ENCODE measurements at places on chromosomes 4 and X. TPM values are rescaled to one million over a fixed set of nuclear protein-coding genes. Genes with fewer than 3 reads are reported as not detected.

SOD3 gene
- total RNA-seq = not detected

ANKRD37 gene
- total RNA-seq = 3.4 TPM

EPGN gene
- 0.29 TPM for total RNA-seq

CCNB3 gene
- total RNA-seq = 0.19 TPM

SETD7 gene
- total RNA-seq = 78.1 TPM

CTAG1A gene
- total RNA-seq = not detected

POU3F4 gene
- not detected for total RNA-seq

ZNF157 gene
- not detected for total RNA-seq

SLC4A4 gene
- total RNA-seq = 0.19 TPM

TKTL2 gene
- not detected for total RNA-seq

RHOXF2 gene
- not detected for total RNA-seq

GPM6B gene
- 0.33 TPM for total RNA-seq

TLR1 gene
- 4.6 TPM for total RNA-seq

TMEM33 gene
- 79.8 TPM for total RNA-seq

HCCS gene
- total RNA-seq = 22.9 TPM

NHS gene
- total RNA-seq = 0.67 TPM

IBSP gene
- total RNA-seq = not detected

RHOXF2B gene
- not detected for total RNA-seq

PGAM4 gene
- total RNA-seq = not detected

CITED1 gene
- total RNA-seq = not detected

ADGRG2 gene
- total RNA-seq = not detected

FAM9A gene
- not detected for total RNA-seq

PGRMC1 gene
- total RNA-seq = 93.8 TPM

TMA16 gene
- 36.5 TPM for total RNA-seq

SHROOM2 gene
- 17.0 TPM for total RNA-seq

P2RY4 gene
- 0.10 TPM for total RNA-seq

IGSF1 gene
- total RNA-seq = not detected

PLAC8 gene
- 2.5 TPM for total RNA-seq

FMR1NB gene
- total RNA-seq = not detected

SPANXA1 gene
- total RNA-seq = not detected

TMSB15C gene
- 5.0 TPM for total RNA-seq

TMEM31 gene
- total RNA-seq = not detected

TMEM144 gene
- total RNA-seq = 8.3 TPM

VCX3A gene
- total RNA-seq = not detected

CDX4 gene
- total RNA-seq = not detected

MEPE gene
- total RNA-seq = not detected

KIAA1210 gene
- total RNA-seq = not detected

ADGRG4 gene
- total RNA-seq = under 0.01 TPM
